ENCODE measurements at places on chromosomes 3 and 15. TPM values are rescaled to one million over a fixed set of nuclear protein-coding genes. Genes with fewer than 3 reads are reported as not detected.

Gene LRRC34
- 1.3 TPM for total RNA-seq

Gene PPP1R14D
- 118 TPM for total RNA-seq

Gene ABHD10
- total RNA-seq, result 23.3 TPM

Gene PXYLP1
- total RNA-seq, result 27.7 TPM

GRCh38 chr3:42101481-42101880 lies 10.3 kb downstream of the TRAK1 start:
- H3K27ac ChIP-seq, result no peak overlapping the region
- no peaks in the 10 kb centered on the region for H3K27me3 ChIP-seq
- no peak for DNase-seq
- no peak overlapping the region for H3K4me3 ChIP-seq

DNA sequence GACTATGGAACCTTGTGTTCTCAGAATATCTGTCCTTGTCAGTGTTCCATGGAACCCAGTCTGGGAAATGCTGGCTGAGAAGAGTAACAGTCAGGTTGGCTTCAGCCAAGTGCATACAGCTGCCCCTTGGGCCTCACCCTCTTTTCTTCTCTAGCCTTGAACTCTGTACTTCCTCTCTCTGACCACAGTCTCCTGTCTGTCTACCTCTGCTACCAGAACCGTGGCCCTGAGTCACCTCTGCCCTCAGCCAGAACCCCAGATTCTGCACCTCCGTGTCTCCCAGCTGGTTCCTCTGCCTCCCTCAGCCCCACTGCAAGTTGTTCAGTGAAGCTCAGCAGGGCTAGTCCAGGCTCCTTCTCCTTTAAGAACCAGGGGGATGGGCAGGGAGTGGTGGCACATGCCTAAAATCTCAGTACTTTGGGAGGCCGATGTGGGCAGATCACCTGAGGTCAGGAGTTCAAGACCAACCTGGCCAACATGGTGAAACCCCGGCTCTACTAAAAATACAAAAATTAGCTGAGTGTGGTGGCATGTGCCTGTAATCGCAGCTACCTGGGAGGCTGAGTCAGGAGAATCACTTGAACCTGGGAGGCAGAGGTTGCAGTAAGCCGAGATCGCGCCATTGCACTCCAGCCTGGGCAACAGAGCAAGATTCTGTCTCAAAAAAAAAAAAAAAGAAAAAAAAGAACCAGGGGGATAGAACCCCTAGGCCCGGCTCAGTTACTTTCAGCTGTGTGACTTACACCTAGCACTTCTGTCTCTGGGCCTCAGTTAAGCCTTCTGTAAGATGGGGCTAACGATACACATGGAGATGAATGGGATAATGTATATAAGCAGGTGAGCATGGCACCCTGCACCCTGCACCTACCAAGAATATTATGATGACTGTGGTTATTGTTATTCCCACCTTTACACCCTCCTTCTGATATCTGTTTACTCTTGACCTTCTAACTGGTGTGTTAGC lies 24.3 kb upstream of the TATDN2 start:
- H3K27me3 ChIP-seq, result no peaks in the 10 kb centered on the region
- H3K4me1 ChIP-seq, result peaks cover 7% of the 10 kb centered on the region
- peak; percentile 62 for DNase-seq

DNA sequence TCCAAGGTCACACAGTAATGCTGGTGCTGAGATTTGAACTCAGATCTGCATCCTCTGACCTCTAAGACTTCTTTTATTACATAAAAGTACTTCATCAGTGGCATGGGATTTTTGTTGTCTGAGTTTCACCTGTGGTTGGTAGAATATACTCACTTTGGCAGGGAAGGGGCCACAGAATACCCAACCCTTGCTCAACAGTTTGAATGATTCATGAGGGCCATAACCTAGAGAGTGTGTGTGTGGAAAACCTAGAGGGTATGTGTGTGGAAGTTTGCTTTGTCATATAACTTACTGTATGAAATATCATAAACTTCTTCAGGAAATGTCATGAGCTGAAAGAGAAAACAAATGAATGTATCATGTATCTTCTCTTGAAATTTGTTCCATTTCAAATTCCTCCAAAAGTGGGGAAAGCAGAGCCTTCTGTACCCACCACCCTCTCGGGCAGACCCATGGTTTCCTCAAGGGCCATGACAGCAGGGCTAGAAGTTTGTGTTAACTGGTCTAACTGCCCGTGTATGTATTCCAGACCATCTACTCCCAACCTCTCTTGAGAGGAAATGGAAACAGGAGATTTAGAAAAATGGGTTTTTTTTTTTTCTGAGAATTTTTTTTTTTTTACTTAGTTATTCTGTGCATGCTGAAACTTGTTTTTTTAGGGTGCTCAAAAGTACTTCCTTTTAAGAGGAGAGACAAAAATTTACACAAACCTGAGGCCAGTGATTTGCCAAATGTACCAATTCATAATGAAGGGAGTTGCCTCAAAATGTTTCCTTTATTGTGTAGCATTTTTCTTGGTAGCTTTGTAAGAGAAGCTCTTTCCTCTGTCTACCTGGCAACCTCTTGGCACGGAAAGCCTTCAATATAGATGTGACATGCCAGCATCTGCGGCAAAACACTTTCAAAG lies 127.0 kb downstream of the TPRG1 start:
- H3K27me3 ChIP-seq, result no peaks in the 10 kb centered on the region
- H3K27ac ChIP-seq, result no peak overlapping the region
- DNase-seq, result no peak
- H3K4me1 ChIP-seq, result peaks cover 2% of the 10 kb centered on the region

DNA sequence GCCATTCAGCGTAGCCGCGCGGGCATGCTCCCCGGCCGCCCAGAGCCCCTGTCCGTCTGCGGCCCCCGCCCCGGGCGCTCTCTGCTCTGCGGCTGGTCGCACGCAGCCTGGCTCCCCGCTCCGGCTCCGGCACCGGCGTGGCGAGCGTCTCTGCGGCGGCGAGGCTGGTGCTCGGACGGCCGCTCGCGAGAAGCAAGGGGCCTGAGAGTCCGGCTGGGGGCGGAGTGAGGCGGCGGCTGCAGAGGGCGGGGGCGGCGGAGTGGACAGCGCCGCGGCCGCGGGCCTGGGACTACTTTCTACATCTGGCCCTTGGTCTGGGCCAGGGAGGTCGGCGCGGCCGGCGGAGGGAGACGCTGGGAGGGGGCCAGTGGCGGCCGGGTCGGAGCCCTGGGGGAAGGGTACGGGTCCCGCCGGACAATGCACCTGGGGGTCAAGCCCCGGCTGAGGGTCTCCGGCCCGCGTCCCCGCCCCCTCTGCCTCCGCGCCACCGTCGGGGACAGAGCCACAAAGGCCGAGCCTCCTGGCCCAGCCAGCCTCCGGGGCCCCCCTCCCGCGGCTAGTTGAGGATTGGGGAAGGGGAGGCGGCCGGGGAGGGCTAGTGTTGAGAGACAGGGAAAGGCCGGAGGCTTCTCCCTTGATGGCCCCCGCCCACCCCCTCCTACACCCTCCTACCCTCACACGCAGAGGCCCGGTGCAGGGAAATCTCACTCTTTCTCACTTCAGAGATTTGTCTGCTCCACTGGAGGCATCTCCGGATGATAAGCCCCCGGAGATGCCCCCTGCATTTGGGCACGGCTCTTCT lies at the start of gene PRTG:
Gene PRTG, minus strand, starts transcription at position 226 of the 802 bp plus-strand sequence. Its CDS starts 221 bp downstream, at position 5.
- peak within 1 kb of the TSS; percentile 60 for H3K4me3 ChIP-seq
- peak; percentile 38 for DNase-seq
- peaks cover 70% of the 10 kb centered on the region for H3K27me3 ChIP-seq
- H3K36me3 ChIP-seq, result no peaks in the 10 kb centered on the region
- H3K27ac ChIP-seq, result peak within 1 kb of the TSS; percentile 51

DNA sequence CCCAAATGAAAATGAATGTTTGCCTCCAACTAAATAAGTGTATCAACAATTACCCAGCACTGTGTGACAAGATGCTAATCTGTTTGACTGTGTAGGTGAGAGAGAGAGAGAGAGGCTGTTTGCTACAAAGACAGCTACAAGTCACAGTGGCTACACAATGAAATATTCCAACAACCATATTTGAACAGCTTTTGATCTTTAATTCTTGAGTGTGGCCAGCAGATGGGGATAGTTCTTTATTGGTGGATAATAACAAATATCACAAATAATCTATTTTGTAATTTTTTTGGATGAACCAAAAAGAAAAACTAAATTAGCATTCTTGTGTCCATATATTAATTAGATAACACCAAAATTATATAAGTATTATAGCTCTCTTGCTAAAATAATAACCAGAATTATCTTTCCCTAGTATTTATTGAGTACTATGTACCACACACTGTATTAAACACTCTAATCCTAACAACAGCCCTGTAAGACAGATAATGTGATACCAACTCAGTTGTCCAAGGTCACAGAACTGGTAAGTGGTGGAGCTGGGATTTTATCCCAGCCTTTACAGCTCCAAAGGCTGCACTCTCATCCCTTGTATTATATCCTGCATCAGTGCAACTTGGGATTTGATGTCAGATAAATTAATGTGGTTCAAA lies 61.9 kb upstream of the C3orf80 start:
- no peak overlapping the region for H3K27ac ChIP-seq
- H3K4me1 ChIP-seq, result no peaks in the 10 kb centered on the region
- no peaks in the 10 kb centered on the region for H3K27me3 ChIP-seq
- no peak overlapping the region for H3K4me3 ChIP-seq
- no peaks in the 10 kb centered on the region for H3K36me3 ChIP-seq

DNA sequence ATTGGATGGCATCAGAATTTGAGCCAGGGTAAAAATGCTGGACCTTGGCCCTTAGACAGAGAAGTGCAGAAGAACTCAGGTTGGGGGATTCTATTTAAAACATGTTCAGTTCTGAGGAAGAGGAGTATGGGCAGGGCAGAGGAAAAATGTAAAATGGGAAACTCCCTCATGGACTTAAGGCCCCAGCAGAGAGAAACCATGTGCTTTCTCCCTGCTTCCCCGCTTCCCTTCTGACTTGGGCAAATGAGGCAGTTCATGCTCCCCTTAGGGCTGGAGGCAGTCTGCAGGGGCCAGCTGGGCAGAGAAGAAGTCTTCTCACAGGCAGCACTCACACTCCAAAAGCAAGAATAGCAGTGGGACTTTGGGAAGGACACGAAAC lies 9.9 kb upstream of the NUDT16 start:
- no peaks in the 10 kb centered on the region for H3K36me3 ChIP-seq
- no peak for DNase-seq
- H3K4me3 ChIP-seq, result no peak overlapping the region
- no peak overlapping the region for H3K27ac ChIP-seq

- no peak overlapping the region for H3K27ac ChIP-seq
- peaks cover 3% of the 10 kb centered on the region for H3K4me1 ChIP-seq
- DNase-seq, result no peak
- no peaks in the 10 kb centered on the region for H3K36me3 ChIP-seq
- no peak overlapping the region for H3K4me3 ChIP-seq
- no peaks in the 10 kb centered on the region for H3K27me3 ChIP-seq
Measured at GRCh38 chr3:122355612-122356011, 27.4 kb downstream of the MIX23 start.

DNA sequence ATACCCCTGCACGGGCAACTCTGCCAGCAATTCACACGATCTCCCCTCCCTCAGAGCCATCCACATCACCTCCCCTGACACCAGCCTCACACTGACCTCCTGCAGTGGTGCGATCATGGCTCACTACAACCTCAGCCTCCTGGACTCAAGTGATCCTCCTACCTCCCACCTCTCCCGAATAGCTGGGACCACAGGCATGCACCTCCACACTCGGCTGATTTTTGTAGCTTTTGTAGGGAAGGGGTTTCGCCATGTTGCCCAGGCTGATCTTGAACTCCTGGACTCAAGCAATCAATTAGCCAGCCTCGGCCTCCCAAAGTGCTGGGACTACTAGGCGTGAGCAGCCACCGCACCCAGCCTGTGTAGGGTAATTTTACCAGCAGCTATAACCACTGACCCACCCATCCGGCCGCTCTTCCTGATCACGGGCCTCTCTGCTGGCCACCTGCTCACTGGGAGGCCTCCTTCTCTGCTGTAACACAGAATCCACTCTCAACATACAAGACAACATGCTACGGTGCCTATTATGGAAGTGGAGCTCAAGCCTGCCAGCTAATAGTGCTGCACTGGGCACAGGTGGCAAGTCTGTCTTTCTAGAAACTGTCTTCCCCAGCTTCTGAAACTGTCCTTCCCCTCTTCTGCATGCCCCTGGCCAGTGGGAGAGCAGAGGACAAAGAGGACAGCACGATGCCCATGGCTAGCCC lies 4.6 kb downstream of the GP9 start:
- peak overlapping the region; percentile 94 for H3K27ac ChIP-seq
- H3K36me3 ChIP-seq, result no peaks in the 10 kb centered on the region
- H3K27me3 ChIP-seq, result no peaks in the 10 kb centered on the region
- peaks cover 45% of the 10 kb centered on the region for H3K4me1 ChIP-seq

DNA sequence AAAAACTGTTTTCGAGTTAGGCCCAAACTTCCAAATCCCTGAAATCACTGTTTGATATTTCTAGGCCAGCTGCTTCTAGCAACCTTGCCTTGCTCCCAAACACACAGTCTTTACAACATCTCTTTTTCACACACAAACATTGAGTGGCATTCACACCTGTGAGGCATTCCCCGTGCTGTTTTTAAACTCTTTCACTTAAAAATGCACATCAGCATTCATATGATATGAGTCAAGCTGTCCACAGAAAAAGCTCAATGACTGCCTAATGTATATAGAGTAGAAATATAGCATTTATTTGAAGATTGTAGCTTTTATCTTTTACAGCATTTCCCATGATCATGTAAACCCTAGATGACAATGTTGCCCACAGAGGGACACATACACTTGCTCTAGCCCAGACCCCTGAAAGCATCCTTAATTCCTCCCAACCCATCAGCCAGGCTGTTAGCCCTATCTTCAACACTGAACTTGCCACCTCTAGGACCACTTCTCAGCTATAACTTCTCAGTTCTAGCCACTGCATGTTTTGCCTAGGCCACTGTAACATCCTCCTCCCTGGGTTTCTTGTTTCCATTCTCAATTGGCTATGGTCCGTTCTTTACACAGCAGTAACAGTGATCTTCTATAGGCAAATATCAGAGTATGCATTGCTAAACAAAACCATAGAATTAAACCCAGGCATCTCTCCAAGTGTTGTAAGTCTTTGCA lies 782.6 kb downstream of the DIPK2A start:
- no peak overlapping the region for H3K4me3 ChIP-seq
- no peak for DNase-seq

GRCh38 chr3:157204431-157204830 lies 44.5 kb upstream of the CCNL1 start:
- no peaks in the 10 kb centered on the region for H3K36me3 ChIP-seq
- no peaks in the 10 kb centered on the region for H3K4me1 ChIP-seq
- H3K27me3 ChIP-seq, result no peaks in the 10 kb centered on the region
- no peak overlapping the region for H3K27ac ChIP-seq
- DNase-seq, result no peak

DNA sequence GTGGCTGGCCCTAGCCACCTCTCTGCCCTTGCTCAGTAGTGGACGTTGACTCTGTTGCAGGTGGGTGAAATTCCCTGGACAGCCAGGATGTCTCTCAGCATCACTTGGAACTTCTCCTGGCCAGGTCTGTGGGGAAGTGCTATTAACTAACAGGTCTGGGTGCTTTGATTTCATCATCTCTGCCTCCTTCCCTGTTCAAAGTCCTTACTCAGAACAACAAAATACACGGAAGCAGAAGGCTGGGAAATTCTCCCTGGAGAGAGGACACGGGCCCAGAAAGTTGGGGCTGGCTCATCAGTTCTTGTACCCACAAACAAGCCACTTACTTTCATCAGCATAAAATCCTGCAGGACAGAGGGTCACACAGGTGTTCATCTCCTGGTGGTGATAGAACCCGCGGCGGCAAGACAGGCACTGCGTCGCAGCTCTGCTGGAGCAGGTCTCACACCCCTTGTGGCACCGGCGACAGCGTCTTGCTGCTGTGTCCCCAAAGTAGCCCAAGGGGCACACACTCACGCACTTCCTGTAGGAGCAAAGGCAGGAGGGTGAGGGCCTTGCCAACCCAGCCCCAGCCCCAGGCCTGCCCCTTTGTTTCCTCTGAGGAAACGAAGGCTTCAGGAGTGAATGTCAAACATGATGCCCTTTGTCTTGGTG lies 29.6 kb upstream of the SNRPA1 start:
- peak; percentile 32 for DNase-seq
- peaks cover 3% of the 10 kb centered on the region for H3K4me1 ChIP-seq
- H3K4me3 ChIP-seq, result no peak overlapping the region
- no peaks in the 10 kb centered on the region for H3K36me3 ChIP-seq
- H3K27me3 ChIP-seq, result no peaks in the 10 kb centered on the region

All from transverse colon (tissue), 4 donors.